ENCODE measurements at places on chromosomes 12 and 14. TPM values are rescaled to one million over a fixed set of nuclear protein-coding genes. Genes with fewer than 3 reads are reported as not detected.

DNA sequence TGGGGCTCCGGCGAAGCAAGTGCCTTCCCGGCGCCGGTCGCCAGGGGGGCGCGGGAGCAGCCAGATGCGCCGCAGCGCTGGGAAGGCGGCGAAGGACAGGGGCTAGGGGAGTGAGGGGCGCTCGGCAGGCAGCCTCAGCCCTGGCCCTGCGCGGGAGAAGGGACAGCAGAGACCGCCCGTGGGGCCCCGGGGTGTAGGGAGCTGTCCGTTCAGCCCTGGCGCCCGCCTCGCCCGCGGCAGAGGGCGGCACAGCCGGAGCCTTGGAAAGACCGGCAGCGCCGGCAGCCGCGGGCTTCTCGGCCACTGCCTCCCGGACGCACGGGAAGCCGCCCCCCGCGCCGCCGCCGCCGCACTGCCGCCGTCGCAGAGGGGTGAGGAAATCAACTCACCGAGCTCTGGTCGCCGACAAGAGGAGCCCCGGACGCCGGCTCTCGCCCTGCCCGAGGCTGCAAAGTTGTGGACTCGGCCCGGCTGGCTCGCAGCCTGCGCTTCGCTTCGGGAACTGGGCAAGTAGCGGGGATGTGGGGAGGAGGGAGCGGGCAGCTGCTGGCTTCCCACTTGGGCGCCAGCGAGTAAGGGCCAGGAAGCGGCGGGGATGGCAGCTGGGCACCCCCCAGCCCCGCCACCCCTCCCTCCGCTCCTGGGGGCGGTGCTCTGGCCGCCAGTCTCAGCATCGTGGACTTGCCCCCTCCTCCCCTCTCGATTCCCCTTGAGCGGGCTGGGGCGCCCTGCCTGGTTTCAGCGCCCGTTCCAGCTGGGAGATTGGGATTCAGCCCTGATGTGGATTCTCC lies at the start of gene ZDHHC22:
Gene ZDHHC22 (minus strand): TSS at position 578 of the 791 bp plus-strand sequence. CDS start 2,053 bp downstream, outside the sequence.
- peak; percentile 23 for DNase-seq

MSI1 gene
- total RNA-seq = 16.0 TPM

NTN4 gene
- 22.6 TPM for total RNA-seq

- DNase-seq = peak; percentile 77
Observed at GRCh38 chr12:88553941-88554658, 26.2 kb downstream of the KITLG start.

DNA sequence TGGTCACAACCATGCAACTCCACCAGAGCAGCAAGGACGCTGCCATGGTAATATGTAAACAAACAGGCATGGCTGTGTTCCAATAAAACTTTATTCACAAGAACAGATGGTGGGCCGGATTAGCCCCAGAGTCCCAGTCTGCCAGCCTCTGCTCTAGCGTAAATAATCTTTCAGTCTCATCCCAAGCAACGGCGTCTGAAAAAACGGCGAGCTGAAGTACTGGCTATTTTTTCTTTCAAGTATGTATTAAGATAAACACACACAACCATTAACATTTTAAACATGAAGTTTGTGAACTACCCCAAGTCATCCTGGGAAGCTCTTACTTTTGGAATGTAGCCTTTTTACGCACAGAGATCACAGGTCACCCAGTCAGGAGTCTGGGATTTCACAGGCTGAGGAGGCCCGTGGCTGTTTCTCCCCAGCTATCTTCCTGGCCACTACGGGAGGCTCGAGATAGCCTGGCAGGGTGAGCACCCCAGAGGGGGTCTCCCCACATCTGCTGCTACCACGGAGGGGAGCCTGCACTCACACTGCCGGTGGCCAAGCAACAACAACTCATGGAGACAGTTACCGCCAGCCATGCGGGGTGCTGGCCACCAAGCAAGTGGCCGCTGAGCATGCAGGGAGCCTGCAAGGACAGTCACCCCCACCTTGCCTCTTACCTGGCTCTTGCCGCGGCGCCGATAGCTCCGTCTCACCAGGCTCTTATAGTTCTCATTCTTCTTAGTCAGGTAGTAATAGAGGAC lies 124.6 kb downstream of the RFLNA start:
- no peak for DNase-seq

GRCh38 chr12:6987956-6988553 lies 17.3 kb downstream of the EMG1 start:
- no peak for DNase-seq

DNA sequence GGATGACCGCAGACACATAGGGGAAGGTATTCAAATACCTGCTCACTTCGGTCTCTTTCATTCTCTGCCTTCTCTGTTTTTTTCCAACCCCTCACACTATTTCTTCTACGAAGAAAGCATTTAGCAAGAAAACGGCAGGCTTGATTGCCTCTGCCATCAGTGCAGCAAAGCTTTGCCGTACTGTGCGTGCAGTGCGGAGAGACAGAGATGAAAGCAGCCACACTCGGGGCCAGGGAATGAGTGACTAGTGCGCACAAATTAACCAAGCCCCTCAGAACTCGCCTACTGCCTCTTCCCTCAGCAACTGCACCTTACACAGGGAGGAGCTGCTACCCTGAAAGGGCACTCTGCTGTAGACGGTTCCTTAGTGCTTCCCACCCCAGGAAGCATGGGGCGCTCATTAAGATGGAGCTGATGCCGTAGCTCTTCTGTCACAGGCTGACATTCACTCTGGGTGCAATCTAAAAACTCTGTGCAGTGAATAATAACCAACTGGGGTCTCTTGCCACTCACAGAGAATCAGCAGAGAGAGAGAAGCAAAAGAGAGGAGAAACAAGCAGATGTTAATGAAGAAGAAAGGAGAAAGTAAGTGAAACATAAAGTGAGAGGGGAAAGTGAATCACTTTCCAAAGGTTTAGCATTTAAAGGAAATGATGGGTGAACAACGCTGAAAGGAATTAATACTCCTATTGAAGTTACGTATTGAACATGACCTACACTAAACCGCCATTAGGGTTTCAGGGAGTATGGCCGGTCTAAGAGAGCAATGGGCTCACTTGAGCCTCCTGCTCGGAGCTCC lies 69.4 kb downstream of the GRIN2B start:
- DNase-seq = no peak
